ENCODE measurements at places on chromosomes 3 and 15.

- DNase-seq, result no peak
Observed at GRCh38 chr3:169633105-169633504, 30.4 kb downstream of the MECOM start.

GRCh38 chr3:84692261-84692660 is 266.5 kb upstream of the CADM2 start:
- no peak for DNase-seq

- DNase-seq, result no peak
Observed at GRCh38 chr15:47293466-47294162, 423.7 kb upstream of the SEMA6D start.

GRCh38 chr3:98982351-98982750 is 80.9 kb upstream of the DCBLD2 start:
- DNase-seq, result no peak

DNA sequence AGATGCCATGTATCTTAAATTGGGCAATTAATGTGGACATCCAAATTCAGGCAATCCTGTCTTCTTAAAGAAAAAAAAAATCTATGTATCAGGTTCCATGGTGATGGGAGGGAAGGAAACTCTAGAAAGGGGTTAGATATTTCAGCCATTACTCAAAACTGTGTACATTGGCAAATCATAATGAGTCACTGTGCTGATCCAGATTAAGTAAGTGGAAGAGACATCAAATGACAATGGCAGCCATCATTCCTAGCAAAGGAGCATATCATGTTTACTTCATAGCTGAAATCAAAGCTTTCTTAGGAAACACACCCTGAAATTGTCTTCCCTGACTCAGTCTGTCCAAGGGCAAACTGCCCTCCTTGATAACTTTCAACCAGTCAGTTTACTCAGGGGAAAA is 713.3 kb upstream of the GBE1 start:
- DNase-seq, result no peak

DNA sequence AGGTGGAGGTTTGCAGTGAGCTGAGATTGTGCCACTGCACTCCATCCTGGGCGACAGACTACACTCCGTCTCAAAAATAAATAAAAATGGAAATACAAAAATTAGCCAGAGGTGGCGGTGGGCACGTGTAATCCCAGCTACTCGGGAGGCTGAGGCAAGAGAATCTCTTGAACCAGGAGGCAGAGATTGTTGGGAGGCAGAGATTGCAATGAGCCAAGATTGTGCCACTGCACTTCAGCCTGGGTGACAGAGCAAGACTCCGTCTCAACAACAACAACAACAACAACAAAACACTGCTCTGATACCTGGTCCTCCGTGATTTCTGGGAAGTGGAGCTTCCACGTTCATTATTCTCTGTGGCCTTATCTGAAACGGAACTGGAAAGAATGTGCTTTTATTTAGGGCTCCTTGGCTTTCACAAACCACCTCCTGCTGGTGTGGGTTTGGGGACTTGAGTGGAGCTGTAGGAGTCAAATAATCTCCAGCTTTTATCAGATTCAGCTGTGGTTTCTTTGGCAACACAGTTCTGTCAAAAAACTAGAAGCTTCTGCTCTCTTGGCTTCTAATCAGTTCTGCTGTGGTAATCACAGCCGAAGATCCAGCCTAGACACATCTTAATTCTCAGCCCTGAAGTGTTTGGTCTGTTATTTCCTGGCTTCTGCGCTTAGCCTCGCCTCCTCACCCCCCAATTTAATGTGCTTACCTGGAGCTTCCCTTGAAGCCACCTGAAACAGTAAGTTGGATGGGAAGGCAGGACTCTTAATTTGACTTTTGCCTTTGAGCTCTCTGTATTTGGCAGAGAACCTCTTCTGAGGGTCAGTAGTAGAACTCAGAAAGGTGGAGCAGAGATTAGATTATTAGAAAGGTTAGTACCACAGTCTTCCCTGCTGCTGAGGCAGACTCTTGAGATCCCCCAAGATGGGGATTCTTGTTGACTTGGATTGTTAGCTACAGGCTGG is 21.4 kb downstream of the IRAK2 start:
- no peak for DNase-seq

DNA sequence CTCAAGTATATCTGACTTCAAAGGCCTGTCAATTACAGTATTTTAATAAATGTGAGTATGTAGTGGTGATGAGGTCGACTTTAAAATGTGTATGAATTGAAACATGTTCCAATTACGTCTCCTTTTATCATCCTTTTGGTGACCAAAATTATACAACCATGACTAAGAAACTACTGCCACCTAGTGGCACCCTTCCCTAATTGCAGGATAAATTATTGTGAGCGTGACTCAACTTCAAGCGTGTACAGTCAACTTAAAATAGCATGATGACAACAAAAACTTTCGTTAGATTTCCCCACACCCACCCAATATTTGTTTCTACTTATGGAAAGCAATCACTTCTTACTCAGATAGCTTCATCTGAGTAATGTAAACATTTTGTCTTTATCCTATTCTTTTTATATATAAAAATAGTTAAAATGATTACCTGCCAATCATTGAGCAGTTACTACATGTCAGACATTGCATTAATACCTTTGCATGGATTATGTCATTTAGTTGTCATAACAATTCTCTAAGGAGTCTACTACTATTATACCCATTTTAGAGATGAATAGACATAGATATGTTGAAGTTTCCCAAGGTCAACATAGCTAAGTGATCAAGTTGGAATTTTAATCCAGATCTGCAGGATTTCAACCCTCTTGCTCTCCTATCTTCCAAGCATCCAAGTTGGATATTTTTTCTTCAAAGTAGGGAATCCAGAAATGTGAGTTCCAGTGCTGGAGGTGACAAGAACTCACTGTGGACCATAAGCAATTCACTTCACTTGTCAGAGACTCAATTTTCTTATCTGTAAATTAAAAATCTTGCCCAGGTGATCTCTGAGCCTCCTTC is 106.0 kb downstream of the MEX3B start:
- DNase-seq, result no peak

GRCh38 chr3:107892955-107893624 is 197.7 kb downstream of the CD47 start:
- DNase-seq, result no peak

DNA sequence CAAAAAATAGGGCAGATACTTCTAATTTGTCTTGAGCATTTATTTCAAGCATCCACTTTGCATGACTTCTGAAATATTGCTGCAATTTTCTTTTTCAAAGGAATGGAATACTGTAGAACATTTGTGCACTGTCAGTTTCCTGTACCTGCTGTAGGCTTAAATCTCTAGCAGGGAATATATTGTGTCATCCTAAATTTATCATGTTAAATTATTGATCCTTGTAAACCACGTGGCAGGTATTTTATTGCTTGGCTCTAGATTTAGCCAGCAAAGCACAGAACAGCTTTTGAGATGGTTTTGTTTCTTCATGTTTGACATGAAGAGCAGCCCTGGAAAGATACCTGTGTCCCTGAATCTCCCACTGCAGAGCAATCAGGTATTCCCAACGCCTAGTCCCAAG is 470.1 kb downstream of the GABRG3 start:
- DNase-seq, result no peak

DNA sequence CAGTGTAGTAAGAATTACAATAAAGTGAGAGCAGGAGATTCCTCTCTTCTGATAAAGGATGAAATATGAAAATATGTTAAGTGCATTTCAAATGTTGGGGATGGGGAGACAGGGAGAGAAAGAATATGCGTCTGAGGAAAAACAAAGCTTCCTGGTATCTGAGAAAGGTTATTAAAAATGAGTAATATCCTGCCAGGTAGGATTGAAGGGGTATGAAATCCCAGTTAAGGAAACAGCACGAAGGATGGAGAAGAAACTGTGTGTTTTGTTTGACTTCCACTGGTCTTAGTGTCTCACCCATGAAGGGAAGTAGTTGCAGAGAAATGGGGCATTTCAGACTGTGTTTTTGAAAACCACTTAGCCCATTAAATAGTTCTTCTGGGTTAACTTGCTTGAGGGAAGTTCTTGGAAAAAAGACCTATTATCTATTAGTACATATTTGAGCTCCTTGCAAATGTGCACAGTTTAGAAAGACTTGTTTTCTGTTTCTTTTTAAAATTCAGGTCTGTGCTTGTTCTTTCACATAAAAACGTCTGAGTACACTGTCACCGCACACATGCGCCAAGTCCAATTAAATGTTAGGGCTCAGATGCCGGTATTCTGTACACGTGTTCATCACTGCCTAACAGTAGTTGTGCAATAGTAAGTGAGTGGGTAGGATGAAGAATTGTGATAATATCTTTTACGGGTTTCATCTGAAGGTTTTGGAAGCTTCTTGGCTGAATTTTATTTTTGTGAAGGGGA is 196.1 kb upstream of the P2RY1 start:
- DNase-seq, result no peak

DNA sequence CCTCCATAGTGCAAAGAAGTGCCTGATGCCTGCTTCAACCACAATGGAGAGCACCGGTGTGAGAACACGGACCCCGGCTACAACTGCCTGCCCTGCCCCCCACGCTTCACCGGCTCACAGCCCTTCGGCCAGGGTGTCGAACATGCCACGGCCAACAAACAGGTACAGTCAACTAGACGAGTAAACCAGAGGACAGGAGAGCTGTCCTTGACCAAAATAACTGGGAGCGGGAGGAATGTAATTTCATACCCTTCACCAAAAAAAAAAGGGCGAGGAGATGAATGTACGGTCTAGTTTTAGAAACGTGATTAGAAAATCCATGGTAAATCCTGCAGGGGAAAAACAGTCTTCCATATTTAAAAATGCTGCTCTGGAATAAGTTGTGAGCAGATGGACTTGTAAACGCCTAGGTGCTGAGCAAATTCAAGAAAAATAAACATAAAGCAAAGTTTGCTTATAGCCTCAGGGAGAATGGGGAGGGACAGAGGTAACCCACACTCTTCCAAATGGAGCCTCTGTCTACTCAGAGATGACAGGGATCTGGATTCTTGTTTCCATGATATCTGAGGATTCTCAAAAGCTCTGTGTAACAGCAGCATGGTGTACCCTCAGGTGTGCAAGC is 8.4 kb downstream of the THBS1 start:
- no peak for DNase-seq

DNA sequence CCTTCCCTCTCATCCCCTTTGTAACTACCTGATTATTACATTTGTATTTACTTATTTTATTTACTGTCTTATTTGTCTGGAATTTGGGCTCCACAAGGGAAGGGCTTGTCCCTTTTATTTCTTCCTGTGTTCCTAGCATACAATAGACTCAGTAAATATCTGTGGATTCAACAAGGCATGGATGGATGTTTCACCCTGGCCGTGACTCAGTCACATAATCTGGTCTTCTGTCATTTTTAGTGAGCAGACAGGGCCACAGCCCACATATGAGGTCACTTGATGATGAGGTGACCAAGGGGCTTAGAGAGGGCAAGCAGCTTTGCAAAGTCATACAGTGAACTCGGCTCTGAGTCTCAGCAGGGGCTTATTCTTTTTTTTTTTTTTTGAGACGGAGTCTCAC is 7.8 kb upstream of the DAG1 start:
- DNase-seq, result no peak

GRCh38 chr15:101772921-101773320 is 30.4 kb upstream of the OR4F6 start:
- no peak for DNase-seq

DNA sequence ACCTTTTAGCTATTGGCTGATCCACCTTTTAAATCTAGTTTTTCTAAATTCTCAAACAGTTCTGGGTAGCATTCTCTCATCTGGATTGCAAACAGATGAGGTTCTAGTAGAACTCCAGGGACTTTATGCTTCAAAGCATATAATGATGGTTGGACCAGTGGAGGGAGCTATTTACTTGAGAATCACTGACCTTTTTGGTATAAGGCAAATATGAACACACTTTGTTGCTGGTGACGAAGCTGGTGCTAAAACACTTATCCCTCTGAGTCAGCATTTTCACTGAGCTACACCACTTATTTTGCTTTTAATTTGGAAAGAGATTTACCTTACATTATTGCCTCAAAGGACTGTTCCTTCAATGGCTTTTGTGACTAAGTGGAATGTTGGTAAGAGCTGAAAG is 58.6 kb upstream of the SLITRK3 start:
- DNase-seq, result no peak

- no peak for DNase-seq
Observed at GRCh38 chr3:52429031-52429430, 15.9 kb downstream of the SEMA3G start.

GRCh38 chr3:55601366-55602080 is 114.4 kb upstream of the WNT5A start:
- DNase-seq, result no peak

- DNase-seq, result no peak
Observed at GRCh38 chr3:34277110-34277509, 478.7 kb downstream of the PDCD6IP start.

GRCh38 chr15:51837792-51838251 is 8.4 kb downstream of the TMOD3 start:
- no peak for DNase-seq

- no peak for DNase-seq
Observed at GRCh38 chr3:182716114-182716688, 77.1 kb upstream of the ATP11B start.

DNA sequence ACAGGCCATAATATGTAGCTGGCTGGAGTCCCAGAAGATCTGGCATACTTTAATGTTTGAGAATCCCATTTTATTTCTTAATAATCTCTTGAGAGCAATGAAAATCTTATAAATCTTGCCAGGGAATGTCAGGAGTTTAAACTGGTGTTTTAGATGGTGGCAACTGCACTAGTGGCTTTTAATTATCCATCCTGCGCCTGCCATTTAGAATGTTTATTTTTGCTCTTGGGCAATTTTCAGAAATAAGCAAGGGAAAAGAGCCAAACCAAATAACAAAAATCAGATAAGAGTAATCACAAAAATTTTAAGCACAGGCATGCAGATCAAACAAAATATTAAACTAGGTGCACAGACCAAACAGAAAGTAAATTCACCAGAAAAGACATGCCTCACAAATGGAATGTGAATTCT is 41.9 kb upstream of the UBP1 start:
- no peak for DNase-seq

DNA sequence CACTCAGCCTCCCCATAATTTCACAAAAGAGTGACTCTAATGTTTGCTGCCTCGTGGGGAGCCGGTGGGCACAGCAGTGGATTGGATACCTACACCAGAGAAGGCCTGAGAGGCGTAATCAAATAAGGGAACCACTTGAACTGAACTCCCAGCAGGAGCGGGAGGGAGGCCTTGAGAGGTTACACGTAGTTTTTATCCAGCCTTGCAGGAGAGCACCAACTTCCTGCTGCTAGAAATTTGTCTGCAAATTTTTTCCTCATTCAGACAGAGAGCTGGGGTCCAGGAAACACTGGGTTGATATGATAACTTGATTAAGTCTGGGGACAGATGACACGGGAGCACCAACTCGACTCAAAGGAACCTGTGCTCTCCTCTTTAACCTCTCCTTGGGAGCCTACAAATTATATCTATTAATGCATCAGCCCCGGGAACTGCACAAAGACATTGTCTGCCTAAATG is 69.8 kb downstream of the HES1 start:
- no peak for DNase-seq

- no peak for DNase-seq
Observed at GRCh38 chr3:109396806-109397205, 59.5 kb upstream of the DPPA4 start.

GRCh38 chr3:179166561-179167201 is 18.5 kb downstream of the PIK3CA start:
- no peak for DNase-seq
